ENCODE measurements at places on chromosomes 6 and 20.

DNA sequence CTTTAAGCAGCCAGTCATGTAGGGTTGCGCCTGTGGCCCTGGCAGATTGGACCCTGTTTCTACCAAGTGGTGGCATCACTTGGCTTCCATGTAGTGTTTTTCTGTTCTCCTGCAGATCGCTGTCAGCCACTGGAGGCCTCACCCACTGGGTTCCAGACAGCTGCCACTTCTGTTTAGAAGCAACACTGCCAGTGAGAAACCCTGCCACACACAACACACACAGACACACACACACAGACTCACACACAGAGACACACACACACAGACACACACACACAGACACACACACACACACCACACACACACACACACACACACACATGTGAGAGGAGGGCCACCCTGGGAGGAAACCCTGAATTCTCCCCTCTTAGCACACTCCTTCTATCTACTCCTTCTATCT, 51.8 kb downstream of the UTRN start:
- DNase-seq: no peak

DNA sequence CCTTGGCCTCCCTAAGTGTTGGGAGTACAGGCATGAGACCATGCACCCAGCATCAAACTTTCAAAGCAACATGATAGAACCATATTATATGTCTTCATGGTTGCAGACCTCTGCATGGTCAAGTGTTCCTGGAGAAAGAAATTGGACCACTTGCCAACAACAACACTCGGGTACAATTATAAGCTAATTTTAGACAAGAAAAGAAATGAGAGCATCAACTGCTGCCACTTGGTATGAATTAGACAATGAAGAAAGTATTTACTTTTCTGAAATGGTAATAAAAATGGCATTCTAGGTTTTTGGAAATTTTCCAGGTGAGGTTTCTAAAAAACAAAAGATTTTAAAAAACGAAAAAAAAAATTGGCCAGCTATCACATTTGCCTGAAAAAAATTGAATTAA, 7.7 kb upstream of the PM20D2 start:
- DNase-seq: no peak

DNA sequence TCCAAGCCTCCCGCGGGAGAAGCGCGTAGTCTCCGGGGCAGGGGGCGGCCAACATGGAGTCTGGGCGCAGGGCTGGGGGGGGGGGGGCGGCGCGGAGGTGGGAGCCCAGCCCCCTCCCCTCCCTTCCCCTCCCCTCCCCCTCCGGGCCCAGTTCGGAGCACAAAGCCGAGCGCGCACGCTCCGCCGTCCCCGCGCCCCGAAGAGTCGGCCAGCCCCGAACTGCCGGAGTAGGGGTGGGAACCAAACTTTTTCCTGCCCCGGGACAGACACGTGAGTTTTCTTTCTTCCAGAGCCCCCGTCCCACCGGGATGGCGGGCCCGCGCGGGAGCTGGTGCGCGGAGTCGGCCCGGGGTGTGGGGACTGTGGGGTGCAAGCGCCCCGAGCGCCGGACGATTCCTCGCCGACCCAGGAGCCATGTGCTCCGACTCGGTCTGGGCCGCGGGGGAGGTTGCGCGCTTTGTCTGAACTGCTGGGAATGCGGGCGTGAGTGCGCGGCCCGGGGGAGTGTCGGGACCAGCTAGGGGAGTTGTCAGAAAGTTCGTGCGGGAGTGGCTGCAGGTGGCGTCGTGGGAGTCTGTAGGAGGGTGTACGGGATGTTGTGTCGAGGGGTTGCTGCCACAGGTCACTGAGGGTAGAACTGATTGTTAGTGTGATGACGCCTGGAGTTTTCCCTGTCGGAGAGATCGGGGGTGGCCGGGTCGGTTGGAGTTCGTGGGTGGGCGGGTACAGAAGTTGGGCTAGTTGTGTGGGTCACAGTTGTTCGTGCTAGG, 1.2 kb downstream of the TGIF2 start:
- DNase-seq: peak; percentile 70

DNA sequence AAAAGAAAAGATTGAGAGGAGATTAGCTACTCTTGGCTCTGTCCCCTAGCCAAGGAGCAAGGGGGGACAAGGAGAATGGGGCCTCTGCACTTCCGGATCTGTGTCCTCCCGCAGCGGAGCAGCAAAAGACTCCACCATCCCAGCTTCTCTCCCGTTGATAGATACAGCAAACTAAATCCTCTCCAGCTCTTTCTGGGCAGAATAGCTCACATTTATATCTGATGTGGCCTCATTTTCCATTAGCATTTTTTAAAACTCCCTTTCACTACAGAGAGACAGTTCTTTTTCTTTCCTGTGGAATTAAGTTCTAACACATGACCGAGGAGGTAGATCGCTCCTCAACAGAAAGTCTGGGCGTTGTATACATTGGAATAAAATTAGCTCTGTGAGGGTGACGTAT, 260.9 kb upstream of the SOX4 start:
- no peak for DNase-seq
